ENCODE measurements at places on chromosomes 7 and 10.

DNA sequence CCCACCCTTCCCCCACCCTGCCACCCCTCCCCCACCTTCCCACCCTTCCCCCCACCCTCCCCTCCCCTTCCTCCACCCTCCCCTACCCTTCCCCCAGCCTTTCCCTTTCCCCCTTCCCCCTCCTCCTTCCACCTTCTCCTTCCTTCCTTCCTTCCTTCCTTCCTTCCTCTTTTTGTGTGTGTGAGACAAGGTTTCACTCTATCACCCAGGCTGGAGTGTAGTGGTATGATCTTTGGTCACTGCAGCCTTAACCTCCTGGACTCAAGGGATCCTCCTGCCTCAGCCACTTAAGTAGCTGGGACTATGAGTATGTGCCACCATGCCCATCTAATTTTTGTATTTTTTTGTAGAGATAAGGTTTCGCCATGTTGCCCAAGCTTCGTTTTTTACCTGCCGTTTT, 35.2 kb downstream of the CYP17A1 start:
- DNase-seq, result no peak

GRCh38 chr7:128861957-128862570, 592 bp upstream of the ATP6V1F start:
- no peak for DNase-seq

- DNase-seq, result no peak
These were observed 127.0 kb downstream of the TCERG1L start for GRCh38 chr10:131184503-131184902.

DNA sequence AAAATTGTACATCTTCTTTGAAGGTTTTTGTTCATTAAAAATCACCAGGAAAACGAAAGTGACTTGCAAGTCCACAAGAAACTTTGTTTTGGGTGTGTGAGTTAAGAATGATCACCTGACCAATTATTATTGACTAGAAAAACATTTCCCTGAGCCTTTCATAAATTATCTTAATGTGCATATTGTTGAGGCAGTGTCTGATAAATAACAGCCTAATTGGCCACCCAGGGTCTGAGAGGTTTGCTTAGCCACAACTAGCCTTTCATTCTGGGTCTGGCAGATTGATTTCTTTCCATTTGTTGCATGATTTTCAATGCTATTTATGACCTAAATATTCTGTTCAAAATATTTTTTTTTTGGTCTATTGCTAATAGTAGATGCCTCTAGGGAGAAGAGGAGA, 152.8 kb downstream of the AUTS2 start:
- DNase-seq, result no peak

- DNase-seq, result no peak
These were observed 804 bp downstream of the FRAT1 start for GRCh38 chr10:97319671-97320479.

Data from activated naive CD8-positive, alpha-beta T cell treated with anti-CD3 and anti-CD28 coated beads, Interleukin-2, amount 50 U/mL, for 16 hours (primary cell).